ENCODE measurements at places on chromosomes 4 and X.
A peak's percentile ranks its signal among the peaks of the same experiment; 100 is the strongest.

DNA sequence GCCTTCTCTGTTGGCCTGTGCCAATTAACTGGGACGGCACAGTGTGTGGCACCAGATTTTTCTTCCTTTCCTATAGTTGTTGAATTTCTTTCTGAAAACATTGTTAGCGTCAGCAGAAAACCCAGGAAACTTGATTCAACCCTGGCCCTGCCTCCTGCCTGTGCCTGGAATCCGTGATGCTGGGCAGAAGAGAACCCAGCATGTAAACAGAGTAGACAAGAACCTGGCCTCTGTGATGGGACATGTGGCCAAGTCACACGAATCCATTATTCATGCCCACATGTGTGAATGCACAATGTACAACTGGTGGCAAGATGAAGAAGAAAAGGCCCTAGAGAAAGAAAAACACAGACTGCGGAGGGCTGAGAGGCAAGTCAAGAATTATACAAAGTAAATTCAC lies 111.4 kb downstream of the EFHC2 start:
- no peak overlapping the region for H3K4me3 ChIP-seq
- no peaks in the 10 kb centered on the region for H3K36me3 ChIP-seq
- peaks cover 4% of the 10 kb centered on the region for H3K4me1 ChIP-seq
- DNase-seq = no peak

GRCh38 chrX:110228453-110228852 lies 89.4 kb downstream of the AMMECR1 start:
- peaks cover 25% of the 10 kb centered on the region for H3K27me3 ChIP-seq
- H3K27ac ChIP-seq = no peak overlapping the region
- DNase-seq = no peak

DNA sequence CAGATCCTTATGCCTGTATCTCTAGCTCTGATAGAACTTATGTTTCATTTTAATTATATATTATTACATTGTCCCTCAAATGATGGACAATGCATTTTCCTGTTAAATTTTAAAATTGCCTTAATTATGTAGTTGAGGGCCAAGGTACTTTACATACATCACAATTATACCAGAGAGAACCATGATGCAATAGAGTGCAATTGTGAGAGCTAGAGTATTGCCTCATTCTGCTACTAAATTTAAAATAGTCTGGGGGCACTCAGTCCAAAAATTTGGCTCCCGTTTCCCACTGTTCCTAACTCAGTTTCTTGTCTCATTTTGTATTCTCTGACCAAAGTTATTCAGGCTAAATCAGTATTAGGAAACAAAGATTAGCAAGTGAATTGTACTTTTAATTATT lies 378.5 kb upstream of the ZFP42 start:
- no peak for DNase-seq
- H3K27me3 ChIP-seq = no peaks in the 10 kb centered on the region
- no peaks in the 10 kb centered on the region for H3K36me3 ChIP-seq
- H3K4me3 ChIP-seq = no peak overlapping the region
- H3K27ac ChIP-seq = no peak overlapping the region

DNA sequence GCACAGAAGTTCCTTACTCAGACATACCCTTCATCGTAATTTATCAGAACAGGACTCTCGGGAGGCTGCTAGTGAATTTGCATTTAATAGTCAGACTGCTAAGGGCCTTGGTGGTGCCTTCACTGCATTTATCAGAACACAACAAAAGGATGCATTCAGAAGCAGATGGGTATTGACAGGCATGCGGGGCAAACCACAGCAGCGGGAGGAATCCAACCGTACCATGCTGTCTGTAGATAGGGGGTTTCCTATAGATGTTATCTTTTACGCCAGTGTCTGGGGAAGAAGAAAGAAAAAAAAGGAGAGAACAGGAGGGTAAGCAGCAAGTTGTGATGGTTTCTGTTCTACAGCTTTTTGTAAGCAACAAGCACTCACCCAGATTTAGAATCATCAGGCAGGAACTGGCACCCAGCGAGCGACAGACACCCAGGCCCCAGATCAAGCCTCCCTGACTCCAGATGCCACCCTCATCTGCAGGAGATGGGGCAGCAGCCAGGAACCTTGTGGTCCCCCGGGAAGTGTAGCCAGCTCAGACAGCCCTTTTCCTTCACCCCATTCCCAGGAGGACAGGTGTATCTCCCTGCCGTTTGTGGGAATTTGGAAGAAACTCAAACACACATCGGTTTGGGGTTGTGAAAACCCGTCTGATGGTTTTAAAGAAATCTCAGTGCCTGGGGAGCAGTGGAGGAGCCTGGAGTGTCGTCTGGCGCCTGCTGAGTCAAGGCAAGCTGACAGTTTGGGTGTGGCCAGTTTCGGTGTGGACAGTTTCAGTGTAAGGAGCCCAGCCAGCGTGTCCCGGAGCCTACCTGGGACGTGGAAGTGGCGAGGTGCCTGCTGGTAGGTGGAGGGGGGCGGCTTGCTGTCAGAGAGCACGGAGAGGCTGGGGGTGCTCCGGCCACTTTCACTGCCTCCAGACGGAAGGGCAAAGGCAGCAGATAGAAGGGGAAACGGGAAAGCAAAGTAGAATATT lies 80.0 kb upstream of the AFAP1 start:
- H3K27ac ChIP-seq = no peak overlapping the region
- H3K27me3 ChIP-seq = peaks cover 2% of the 10 kb centered on the region
- no peaks in the 10 kb centered on the region for H3K4me1 ChIP-seq
- DNase-seq = no peak
- H3K36me3 ChIP-seq = no peaks in the 10 kb centered on the region

- no peaks in the 10 kb centered on the region for H3K27me3 ChIP-seq
- H3K36me3 ChIP-seq = no peaks in the 10 kb centered on the region
These were observed 48.9 kb upstream of the ZNF518B start for GRCh38 chr4:10506077-10506476.

DNA sequence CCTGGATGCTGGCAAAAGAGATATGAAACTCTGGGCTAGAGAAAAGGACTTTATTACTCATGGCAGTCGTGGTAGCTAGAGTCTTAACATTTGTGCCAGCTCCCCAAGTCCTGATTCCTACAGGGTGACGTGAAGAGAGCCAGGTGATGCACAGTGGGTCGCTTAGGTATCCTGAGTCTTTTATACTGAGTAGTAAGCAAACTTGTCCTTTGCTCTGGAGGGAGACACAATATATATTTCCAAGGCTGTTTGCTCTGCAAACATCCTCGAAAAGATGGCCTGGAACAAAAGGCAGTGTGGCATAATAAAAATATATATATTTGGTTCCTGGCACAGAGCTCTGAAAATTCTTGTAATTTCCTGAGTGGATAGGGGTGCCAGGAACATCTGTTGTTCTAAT lies 23.0 kb downstream of the ZNF81 start:
- peaks cover 12% of the 10 kb centered on the region for H3K27me3 ChIP-seq
- no peak for DNase-seq
- no peak overlapping the region for H3K27ac ChIP-seq
- H3K4me1 ChIP-seq = no peaks in the 10 kb centered on the region
- H3K4me3 ChIP-seq = no peak overlapping the region

DNA sequence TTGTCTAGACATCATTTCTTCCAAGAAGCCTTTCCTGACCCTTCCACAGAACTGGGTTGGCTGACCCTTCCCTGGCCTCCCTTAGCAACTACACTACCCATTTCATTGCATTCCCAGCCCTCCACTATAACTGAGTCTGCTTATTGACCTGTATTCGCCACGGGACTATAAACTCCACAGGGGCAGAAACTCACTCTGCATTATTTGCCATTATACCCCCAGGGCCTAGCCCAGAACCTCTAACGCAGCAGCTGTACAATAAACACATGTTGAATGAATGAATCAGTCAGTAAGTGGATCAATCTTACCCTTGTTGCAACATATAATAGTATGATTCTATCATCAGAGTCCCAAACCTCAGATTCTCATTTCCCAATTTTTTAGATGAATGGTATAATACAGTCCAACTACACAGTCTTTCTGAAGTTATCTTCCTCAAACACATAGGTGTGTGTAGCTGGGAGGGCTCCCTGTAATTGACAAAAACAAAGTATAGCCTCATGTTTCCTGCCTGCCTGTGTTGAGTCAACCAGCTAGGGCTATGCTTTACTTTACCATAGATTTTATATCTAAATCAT lies 209.3 kb downstream of the CHIC2 start:
- no peak overlapping the region for H3K4me3 ChIP-seq
- H3K36me3 ChIP-seq = no peaks in the 10 kb centered on the region
- H3K27ac ChIP-seq = no peak overlapping the region
- peaks cover 5% of the 10 kb centered on the region for H3K27me3 ChIP-seq
- H3K4me1 ChIP-seq = no peaks in the 10 kb centered on the region

DNA sequence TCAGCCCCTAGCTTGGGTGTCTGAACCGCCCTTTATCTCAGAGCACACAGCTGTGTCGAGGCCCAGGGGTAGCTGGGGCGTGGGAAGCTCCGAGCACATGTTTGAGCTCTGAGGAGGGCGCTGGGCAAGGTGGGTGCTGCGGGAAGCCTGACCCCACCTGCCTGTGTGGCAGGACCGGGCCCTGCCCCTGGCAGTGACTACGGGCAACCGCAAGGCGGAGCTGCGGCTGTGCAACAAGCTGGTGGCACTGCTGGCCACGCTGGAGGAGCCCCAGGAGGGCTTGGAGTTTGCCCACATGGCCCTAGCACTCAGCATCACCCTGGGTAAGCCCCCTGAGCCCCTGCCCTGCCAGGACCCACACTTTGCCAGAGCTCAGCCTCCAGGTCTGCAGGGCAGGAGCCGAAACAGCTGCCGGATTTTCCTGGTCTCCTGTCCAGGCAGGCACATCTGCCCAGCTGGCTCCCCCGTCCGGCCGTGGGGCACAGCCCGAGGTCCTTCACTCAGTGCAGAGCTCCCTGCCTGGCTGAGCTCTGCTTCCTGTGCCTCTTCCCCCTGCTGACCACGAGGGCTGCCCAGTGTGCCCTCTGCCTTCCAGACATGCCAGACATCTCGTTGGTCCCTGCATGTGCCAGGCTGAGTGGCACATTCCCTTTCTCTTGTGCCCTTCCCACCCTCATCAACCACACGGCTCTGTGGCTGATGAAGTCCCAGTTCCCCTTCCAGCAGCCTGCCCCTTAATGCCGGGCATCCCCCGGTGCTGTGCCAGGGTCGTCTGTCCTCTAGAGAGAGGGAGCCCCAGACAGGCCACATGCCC lies 33.2 kb upstream of the HTRA3 start:
- no peak overlapping the region for H3K27ac ChIP-seq
- no peaks in the 10 kb centered on the region for H3K27me3 ChIP-seq
- DNase-seq = no peak
- no peaks in the 10 kb centered on the region for H3K4me1 ChIP-seq
- no peak overlapping the region for H3K4me3 ChIP-seq

GRCh38 chrX:118528071-118528737 lies 32.6 kb downstream of the DOCK11 start:
- peak overlapping the region; percentile 93 for H3K27ac ChIP-seq
- peaks cover 2% of the 10 kb centered on the region for H3K36me3 ChIP-seq
- peaks cover under 1% of the 10 kb centered on the region for H3K27me3 ChIP-seq
- DNase-seq = peak; percentile 69
- H3K4me3 ChIP-seq = peak overlapping the region; percentile 73
- peaks cover 72% of the 10 kb centered on the region for H3K4me1 ChIP-seq

GRCh38 chr4:5012244-5012898 lies 6.9 kb downstream of the CYTL1 start:
- no peak for DNase-seq
- H3K4me3 ChIP-seq = no peak overlapping the region
- H3K27ac ChIP-seq = no peak overlapping the region
- H3K4me1 ChIP-seq = no peaks in the 10 kb centered on the region
- no peaks in the 10 kb centered on the region for H3K36me3 ChIP-seq

- H3K27me3 ChIP-seq = peaks cover 11% of the 10 kb centered on the region
- no peak for DNase-seq
- no peak overlapping the region for H3K4me3 ChIP-seq
- no peaks in the 10 kb centered on the region for H3K36me3 ChIP-seq
- H3K4me1 ChIP-seq = no peaks in the 10 kb centered on the region
- H3K27ac ChIP-seq = no peak overlapping the region
These were observed 1514.8 kb downstream of the RPA4 start for GRCh38 chrX:98398542-98398941.

- no peak for DNase-seq
- no peak overlapping the region for H3K27ac ChIP-seq
These were observed 136.4 kb downstream of the STPG2 start for GRCh38 chr4:98006814-98007412.

All from activated T-cell treated with anti-CD3 and anti-CD28 coated beads, Interleukin-2, amount 50 U/mL, for 24 hours (primary cell).